ENCODE measurements at places on chromosomes 7 and 10. TPM values are rescaled to one million over a fixed set of nuclear protein-coding genes. Genes with fewer than 3 reads are reported as not detected.

Gene CPN1
- total RNA-seq, result 0.14 TPM

Gene NEUROG3
- 0.35 TPM for total RNA-seq

Gene BLVRA
- total RNA-seq, result 12.9 TPM

Gene FAM25G
- not detected for total RNA-seq

Gene TRA2A
- total RNA-seq, result 79.3 TPM

DNA sequence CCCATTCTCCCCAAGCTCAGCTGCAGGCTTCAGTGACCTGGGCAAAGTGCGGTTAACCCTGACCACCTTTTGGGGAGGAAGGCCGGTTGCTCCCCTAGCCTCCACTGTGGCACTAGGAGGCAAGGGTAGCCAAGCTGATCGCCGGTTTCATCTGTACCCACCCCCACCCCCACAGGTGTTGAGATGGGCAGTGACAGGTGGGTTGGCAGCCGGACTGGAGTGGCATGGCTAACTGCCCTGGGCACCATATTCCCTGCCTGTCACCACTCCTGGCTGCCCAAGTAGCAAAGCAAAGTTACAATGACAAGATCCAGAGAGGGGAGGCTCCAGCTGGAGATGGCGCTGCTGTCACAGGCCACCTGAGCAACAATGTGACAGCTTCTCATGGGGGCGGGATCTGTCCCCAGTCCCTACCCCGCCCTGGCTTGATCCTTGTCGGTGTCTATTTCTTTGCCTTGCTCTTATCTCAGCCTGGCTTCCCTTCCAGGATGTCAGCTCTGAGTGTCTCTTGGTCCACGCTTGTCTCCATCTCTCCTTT is 27.0 kb upstream of the BMS1 start:
- no peak for DNase-seq

DNA sequence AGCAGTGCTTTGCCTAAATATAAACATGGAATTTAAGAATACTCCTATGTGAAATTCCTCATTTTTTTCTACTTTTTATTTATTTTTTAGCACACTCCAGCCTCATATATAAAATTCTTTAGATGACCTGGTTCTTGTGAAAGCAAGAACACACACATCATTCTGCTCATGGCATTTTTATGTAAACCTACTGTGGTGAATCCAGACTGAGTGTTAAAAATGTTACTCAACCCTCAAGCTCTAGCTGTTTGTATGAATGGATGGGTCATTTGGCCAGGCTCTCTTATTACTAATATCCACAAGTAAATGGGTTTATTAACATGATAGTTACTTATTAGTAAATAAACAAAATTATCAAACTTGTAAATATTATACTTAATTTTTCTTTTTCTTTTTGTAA is 551.7 kb upstream of the LRRN3 start:
- no peak for DNase-seq

DNA sequence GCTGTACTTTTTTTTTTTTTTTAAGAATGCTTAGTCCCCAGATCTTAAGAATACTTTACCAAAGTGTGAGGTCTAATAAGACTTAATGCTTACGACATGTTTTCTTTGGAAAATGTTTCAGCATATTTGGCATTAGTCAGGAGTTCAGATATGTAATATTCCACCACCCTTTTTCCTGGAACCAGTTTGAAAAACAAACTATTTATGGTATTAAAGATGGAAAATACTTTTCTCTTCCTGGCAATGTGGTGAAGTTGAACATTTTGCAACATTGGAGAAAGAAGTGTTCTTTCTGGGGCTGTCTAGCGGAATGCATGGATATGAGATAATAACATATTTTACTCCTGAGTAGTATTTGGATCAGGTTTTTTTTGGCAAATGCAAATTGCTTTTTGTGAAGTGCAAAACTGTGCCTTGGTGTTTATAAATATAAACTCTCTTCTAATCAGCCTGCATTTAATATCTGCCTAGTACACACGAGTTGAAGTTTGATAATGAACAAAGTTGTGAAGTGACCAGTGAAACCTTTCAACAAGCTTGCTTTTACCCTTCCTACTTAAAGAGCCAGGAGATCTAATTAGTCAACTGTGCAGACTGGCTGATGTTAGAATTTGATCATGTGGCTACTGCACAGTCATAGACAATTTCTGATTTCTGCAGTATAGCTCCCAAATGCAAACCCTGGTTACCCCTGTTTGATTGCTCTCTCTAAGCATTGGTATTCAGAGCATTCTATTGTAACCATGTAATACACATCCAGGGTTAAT is 20.9 kb downstream of the MAP3K8 start:
- DNase-seq, result no peak

Measured in mucosa of descending colon (tissue), 3 donors.